ENCODE measurements at places on chromosomes 4 and X.

- no peak for DNase-seq
Measured at GRCh38 chr4:143377611-143378099, 41.0 kb downstream of the GAB1 start.

DNA sequence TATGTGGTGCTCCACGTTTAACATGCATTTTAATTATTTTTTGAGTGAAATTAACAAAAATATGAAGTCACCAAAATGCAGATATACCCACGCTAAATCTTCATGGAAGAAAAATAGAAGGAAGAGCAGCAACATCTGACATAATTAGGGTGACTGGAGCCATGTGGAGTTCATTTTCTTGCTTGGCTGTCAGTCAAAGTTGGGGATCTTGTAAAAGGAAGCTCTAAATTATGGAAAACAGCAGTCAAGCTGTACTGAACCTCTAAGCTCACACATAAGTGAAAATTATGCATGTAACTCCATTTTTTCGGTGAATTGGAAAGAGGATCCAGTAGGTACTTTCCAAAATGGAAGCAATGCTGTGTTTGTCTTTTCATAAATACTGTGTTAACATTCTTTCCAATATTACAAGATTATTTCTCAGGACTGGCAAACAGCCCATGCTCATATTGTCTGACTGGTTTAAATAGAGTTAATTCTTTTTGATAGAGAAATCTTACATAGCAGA lies 9.7 kb upstream of the PDGFC start:
- DNase-seq = no peak

- DNase-seq = no peak
Measured at GRCh38 chr4:121227341-121227792, 63.2 kb upstream of the TNIP3 start.

DNA sequence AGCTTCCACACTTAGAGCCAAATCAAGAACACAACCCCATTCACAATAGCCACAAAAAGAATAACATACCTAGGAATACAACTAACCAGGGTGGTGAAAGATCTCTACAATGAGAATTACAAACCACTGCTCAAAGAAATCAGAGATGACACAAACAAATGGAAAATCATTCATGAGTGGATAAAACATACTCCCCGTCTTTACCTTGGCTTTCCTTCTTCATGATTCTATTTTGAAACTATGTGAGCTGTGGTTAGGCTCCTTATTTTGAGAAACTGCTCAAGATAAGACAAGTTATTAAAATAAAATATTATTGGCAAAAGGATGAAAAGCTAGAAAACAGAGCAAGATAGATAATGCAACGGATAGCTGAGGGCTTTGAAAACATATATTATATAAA lies 598.1 kb upstream of the FAT1 start:
- DNase-seq = peak; percentile 51

- no peak for DNase-seq
Measured at GRCh38 chrX:132114607-132115006, 13.2 kb downstream of the FRMD7 start.

DNA sequence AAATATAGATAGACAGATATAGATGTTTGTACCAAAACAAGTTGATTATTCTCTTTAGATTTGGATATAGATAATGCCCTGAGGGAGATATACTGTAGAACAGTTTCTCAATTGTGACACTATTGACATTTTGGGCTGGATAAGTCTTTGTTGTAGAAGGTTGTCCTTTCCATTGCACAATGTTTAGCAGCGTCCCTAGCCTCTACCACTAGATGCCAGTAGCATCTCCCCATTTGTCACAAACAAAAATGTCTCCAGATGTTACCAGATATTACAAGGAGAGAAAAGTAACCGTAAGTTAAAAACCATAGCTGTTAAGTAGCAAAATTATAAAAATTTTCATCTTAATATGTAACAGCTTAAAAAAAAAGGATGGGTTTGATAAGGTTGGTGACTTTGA lies 2595.3 kb downstream of the ARAP2 start:
- DNase-seq = peak; percentile 29

GRCh38 chr4:116088771-116089170 lies 975.4 kb upstream of the NDST4 start:
- peak; percentile 28 for DNase-seq

Measured in astrocyte of the spinal cord (primary cell).